ENCODE measurements at places on chromosomes 6 and 20.
A peak's percentile ranks its signal among the peaks of the same experiment; 100 is the strongest.

- DNase-seq = no peak
These were observed 200.1 kb downstream of the TMEM242 start for GRCh38 chr6:157123234-157123633.

GRCh38 chr6:117601811-117602150 is 530 bp downstream of the GOPC start:
- no peak for DNase-seq

GRCh38 chr6:111658462-111659154 is 52.9 kb upstream of the TRAF3IP2 start:
- DNase-seq = peak; percentile 38

DNA sequence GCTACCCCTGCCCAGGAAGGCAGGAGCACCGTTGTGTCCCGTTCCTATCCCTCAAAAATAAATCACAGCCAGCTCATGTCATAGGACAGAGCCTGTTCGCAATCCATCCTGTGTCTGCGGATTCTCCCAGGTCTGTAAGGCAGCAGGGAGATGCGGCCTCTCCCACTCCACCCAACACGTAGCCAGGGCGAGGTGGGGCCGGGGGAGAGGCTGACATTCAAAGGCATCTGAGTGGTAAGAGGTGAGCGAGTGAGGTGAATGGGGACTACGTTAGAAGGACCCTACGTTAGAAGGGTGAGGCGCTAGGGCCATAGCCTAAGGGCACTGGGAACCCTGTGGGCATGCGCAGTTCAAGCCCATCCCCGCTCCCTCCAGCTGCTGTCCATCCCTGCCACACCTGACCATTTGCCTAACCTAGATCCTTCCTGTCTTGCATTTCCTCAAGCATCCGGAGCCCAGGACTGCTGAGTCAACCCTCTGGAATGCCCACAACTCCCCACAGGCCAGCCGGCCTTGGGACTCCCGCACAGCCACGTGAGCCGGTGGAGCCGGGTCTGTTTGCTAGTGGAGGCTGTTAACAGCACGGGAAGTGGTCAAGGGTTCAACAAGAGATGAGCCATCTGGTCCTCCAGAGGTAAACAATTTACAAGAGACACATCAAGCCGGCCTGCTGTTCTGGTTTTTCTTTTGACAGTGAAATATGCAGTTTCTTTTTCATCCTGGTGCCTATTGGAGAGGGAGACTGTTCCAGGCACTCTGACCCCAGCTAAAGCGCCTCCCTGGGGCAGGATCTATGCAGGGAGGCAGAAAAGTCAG is 45.9 kb downstream of the RIPOR3 start:
- DNase-seq = peak; percentile 96

DNA sequence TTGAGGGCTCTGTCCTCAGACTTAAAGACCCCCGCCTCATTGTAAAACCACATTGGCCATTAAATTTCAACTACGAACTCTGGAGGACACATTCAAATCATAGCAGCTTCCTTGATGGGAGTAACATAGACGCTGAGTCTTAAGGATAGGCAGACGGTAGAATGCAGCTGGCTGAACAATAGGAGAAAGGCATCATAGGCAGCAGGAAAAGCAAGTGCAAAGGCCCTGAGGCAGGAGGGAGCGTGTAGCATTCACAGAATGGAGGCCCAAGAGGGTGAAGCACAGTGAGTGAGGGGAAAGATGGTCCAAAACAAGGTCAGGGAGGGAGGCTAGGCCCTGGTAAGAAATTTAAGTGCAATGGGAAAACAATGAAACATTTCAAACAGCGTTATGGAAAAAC is 8.6 kb upstream of the PFDN4 start:
- no peak for DNase-seq

DNA sequence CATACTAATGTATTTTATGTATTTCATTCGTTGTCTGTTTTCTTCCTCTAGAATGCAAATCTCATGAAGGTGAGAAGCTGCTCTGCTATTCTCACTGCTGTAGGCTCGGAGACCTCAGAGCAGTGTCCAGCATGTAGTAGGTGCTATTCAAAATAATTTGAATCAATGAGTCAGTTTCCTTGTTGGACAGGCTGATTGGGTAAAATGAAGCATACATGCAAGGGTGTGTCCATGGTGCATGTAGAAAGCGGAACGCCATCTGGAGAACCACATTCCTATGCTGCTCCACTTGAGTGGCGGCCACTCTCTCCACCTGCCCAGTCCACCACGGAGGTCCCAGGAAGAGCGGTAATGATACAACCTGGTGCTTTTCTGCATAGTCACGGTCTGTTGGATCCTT is 412.1 kb downstream of the QKI start:
- no peak for DNase-seq

DNA sequence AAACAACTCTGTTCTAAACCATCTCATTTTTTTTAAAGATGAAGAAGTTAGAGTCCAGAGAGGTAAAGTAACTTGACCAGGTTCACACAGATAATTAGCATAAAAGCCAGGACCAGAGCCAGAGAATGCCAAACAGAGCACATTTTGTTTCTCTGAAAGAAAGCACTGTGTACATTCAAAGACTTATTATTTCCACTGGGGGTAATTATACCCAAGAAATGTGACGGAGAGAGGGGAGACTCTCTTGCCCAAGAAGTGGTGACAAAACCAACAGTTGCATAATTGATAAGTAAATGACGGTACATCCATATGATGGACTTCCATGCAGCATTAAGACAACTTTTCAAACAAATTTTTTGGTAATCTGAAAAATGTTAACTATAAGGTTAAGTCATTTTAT is 111.6 kb downstream of the RTN4IP1 start:
- peak; percentile 40 for DNase-seq

- DNase-seq = peak; percentile 21
These were observed 256.4 kb downstream of the GMPR start for GRCh38 chr6:16494793-16495192.

DNA sequence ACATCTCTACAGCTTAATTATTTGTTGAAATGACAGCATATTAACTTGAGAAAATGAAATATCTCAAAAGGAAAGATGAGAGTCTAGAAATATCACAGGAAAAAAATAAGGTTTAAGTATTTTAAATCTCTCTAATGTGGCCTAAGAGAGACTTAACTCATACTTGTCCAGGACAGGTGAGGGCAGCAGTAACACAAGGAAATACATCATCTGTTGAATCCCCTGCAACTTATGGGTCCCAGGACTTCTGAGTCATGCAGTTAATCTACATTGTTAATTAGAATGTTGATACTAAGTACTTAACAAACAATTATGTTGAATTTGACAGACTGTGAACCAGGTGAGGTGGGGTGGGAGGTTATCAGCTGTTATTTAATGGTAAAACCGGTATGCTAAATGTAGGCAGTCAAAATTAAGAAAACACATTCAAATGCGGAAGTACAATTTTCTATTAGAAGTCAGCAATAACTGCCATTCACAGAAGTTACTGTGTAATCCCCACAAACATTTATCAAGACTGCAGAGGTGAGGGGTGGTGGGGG is 87.9 kb downstream of the CEP57L1 start:
- DNase-seq = no peak

- no peak for DNase-seq
These were observed 16.4 kb downstream of the CST8 start for GRCh38 chr20:23507346-23507745.

DNA sequence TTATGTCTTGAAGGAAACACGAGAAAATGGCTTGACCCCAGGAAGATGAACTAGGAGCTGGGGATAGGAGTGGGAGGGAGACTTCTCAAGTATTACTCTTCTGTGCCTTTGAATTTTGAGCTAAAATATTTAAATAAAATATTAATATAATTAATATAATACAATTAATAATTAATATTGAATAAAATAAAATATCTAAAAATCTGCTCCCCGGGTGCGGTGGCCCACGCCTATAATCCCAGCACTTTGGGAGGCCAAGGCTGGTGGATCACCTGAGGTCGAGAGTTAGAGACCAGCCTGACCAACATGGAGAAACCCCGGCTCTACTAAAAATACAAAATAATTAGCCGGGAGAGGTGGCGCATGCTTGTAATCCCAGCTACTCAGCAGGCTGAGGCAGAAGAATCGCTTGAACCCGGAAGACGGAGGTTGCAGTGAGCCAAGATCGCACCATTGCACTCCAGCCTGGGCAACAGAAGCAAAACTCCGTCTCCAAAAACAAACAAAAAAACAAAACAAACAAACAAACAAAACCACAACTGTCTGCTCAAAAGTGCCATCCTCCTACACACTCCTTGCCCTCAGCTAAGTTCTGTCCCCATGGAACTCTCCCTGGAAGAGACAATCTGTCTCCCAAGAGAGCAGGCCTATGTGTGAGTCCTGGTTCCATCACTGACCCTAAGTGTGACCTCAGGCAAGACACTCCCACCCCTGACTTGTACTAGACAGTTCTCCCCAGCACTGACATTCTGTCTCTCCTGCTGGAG is 13.7 kb upstream of the TRIB3 start:
- DNase-seq = no peak

DNA sequence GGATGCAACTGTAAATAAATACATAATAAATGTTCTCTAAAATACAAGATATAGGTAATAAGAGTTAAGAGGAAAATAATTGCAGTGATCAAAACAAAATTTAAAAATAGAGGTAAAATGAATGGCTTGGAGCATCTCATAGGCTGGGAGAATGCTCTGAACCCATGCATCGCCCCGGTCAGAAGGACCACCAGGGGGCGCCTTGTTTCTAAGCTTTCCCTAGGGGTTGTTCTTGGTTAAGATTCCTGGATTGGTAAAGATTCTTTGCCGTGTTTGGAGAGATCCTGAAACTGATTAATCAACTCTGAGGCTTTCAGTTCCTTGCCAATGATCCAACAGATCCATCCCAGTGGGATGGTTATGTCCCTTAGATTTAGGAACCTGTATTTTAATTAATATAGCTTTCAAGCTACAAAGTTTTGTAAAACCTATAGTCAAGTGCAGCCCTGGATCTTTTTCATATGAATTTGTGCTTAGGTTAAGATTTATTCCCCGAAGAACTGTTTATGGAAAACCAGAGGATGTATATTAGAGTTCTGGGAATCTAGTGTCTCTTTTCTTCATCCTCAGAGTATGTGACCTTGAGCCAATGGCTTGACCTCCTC is 45.3 kb upstream of the PRELID3B start:
- peak; percentile 50 for DNase-seq

- no peak for DNase-seq
These were observed 35.7 kb downstream of the IGF2R start for GRCh38 chr6:160004419-160005175.

- peak; percentile 16 for DNase-seq
These were observed 254.4 kb upstream of the PMEPA1 start for GRCh38 chr20:57964011-57964862.

DNA sequence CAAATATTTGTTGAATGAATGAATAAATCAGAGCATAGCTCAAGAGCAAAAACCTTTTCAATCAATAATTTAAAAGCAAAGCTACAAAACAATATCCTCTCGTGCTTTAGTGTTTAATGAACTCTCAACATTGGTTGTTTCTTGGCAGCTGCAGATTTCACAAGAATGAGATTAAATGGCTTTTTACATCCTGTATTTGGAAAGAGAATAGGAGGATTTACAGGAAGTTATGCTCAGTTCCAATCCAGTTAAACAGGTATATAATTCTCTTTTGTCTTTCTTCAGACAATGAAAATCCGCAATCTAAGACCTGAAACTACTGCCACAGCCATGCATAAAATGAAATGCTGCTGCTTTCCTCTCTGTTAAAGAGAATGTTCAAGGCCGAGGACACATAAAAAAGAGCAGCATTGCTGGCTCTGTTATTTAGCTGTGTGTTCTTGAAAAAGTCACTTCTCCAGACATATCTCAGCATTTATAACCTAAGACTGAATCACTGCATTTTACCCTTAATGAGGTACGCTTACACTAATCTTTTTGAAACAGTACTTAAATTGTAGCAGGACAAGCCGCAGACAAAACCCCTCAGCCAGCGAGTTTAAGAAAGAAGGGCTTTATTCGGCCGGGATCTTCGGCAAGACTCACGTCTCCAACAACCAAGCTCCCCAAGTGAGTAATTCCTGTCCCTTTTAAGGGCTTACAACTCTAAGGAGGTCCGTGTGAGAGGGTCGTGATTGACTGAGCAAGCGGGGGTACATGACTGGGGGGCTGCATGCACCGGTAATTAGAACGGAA is 3.6 kb downstream of the C6orf52 start:
- no peak for DNase-seq

DNA sequence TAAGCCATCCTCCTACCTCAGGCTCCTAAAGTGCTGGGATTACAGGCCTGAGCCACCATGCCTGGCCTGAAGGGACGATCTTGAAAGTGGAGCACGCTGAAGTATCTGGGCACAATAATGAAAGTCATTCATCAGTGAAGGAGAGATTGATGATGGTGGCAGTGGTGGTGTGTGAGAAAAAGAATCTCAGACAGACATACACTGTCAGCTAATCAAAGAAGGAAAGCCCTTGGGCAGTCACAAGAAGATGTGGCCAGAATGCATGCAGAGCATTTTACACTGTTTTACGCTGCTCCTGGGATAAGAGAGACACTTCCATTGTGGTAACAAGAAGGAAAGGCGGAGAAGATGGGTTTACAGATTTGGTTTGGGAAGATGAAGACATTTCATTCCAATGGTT is 20.4 kb upstream of the BMP6 start:
- no peak for DNase-seq

DNA sequence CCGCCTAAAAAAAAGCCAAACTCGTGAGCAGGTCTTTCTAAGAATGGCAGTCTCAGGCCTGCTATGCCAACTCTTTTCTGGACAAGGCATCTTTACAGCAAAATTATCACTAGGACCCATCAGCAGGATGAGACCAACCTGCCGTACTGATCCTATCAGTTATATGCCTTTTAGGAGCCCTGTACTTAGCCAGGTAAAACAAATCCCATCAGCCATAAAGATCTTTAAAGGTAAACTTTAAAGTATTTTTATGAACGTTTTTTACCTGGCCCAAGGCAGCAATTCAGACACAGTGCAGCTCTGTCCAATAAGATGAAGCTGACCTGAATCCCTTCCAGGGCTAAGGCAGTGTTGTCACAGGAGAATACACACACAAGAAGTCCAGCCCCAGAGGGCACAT is 51.3 kb upstream of the TGM3 start:
- no peak for DNase-seq

DNA sequence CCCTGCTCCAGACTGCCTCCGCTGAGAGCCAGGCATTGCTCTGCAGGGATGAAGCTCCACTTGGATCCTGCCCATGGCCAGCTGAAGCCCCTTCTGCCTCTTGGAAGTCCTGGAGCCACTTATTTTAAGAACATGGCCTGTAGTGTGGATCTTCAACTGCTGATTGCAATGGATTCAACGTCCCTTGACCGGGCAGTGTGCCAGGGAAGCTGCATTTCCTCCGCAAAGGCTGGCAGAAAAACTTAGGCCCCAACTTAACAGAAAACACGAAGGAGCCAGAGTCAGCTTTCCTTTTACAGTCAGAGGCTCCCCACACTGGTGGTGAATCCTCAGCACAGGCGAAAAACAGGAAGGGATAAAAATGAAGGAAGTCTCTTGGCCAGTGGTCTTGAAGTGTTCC is 26.3 kb upstream of the FOXQ1 start:
- DNase-seq = no peak

- DNase-seq = no peak
These were observed 5.6 kb downstream of the FBXO9 start for GRCh38 chr6:53070806-53071205.

Data from astrocyte of the spinal cord (primary cell).